ENCODE measurements at places on chromosomes 12 and 14.

DNA sequence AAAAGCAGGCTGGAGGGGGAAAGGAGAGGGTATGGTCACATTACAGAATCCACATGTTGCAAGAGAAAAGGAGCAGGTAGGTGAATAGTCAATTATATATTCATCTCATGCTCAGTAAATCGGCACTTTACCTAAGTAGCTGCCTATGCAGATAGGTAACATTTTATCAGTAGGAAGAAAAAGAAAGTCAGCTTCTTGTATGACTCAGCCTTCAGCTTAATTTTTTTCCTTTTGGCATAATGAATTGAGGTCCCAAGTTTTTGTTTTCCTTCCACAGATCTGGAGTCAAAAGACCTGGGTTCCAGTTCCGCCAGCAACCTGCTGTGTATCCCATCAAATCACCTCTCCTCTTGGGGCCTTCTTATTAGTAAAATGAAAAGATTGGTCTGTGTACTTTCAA lies 6.0 kb upstream of the ACSM4 start:
- no peak for DNase-seq

- no peak for DNase-seq
Measured at GRCh38 chr14:24392325-24393091, 6.3 kb upstream of the NYNRIN start.

DNA sequence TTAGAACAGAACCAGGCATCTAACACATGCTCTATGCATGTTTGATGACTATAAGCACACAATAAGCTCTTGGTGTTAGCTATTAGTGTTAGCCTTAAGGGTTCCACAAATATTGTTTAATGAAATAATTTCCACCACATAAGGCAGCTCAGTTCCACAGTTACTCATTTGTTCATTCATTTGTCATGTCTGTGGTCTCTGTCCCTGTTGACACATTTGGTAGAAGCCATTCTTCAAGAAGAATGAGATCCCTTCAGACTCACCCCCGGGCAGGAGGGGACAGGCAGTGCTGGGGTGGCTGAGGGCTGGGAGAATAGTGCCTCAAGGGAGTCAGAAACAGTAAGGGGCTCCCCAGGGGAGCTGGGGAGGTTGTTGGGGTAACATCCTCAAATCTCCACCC lies 3.7 kb upstream of the FAIM2 start:
- no peak for DNase-seq

GRCh38 chr12:78375461-78375860 lies 489.1 kb upstream of the SYT1 start:
- no peak for DNase-seq

- no peak for DNase-seq
Measured at GRCh38 chr14:101726954-101727302, 34.6 kb upstream of the PPP2R5C start.

- no peak for DNase-seq
Measured at GRCh38 chr12:116244001-116244400, 33.5 kb downstream of the MED13L start.

DNA sequence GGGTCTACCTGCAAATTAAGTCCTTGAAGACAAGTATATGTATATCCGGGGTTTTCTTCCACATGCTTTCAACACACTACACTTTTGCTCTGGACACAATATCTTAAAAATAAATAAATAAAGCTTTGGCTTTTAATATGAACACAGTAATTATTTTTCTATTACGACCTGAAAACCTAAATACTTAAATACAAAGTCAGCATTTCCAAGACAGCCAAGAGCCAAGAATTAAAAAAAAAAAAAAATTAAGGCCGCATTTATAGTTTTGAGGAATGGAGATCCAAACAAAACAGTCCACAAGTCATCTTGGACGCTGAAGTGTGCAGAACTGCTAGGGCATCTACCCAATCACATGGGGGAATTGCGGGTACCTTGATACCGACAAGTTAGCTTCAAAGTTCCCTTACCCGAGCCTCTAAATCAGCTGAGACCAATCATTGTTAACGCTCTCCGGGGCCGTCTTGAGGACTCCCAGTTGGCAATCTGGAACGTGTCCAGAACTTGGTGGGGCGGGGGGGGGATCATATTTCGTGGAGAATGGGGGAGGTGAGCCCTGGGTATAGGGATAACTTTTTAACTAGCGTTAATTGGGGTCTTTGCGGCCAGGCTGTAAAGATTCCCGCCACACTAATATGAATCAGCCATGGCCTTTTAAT lies 731 bp upstream of the PCNX4 start:
- no peak for DNase-seq

- no peak for DNase-seq
Measured at GRCh38 chr12:30417697-30418231, 277.9 kb downstream of the IPO8 start.

GRCh38 chr12:123967121-123967586 lies 5.5 kb downstream of the CCDC92 start:
- no peak for DNase-seq

DNA sequence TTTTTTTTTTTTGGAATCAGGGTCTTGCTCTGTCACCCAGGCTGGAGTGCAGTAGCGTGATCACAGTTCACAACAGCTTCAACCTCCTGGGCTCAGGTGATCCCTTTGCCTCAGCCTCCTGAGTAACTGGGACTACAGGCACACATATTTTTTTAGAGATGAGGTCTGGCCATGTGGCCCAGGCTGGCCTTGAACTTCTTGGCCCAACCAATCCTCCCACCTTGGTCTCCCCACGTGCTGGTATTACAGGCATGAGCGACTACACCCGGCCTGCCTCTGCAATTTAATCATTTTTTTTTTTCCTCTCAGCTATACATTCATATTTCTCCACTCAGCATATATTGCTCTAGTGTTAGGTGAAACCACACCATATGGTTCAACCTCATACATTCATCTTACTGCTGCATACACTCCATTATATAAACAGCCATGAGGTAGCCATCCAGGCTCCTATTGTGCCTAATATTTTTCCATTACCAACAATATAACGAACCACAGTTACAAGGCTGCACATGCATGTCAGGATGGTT lies 7.1 kb downstream of the STX2 start:
- no peak for DNase-seq

GRCh38 chr12:132143336-132144071 lies 615 bp downstream of the DDX51 start:
- no peak for DNase-seq

DNA sequence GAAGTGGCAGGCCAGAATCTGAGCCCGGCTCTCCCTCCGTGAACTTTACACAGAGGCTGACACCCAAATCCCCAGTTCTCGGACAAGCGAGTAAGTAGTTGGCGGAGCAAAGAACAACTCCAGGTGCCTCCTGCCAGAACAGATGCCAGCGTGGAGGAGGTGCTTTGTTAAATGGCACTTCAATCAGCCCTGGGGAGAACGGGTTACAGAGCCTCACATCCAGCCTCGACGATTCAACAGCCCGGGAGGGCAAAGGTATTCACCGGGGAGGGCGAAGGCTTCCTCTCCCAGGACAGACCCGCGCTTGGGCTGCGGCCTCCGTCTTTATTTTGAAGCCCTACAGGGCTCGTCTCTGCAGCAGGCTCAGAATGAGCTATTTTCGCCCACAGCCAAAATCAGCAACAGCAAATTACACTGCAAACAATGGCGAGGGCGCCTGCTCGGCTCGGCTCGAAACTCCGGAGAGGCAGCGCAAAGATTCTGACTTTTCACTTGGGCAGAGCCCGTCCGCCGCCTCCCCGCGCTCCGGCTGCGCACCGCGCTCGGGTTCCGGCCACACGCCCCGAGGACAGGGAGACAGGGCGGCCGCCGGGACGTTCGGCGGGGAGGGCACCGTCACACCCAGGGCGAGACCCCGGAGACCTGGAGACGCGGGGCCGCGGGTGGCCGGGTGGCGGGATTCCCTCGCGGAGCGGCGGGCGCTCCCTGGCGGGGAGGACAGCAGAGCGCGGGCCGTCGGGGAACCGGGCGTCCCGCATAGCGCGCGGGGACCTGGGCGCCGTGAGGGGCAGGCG lies 811 bp downstream of the TMCC3 start:
- DNase-seq = peak; percentile 58

DNA sequence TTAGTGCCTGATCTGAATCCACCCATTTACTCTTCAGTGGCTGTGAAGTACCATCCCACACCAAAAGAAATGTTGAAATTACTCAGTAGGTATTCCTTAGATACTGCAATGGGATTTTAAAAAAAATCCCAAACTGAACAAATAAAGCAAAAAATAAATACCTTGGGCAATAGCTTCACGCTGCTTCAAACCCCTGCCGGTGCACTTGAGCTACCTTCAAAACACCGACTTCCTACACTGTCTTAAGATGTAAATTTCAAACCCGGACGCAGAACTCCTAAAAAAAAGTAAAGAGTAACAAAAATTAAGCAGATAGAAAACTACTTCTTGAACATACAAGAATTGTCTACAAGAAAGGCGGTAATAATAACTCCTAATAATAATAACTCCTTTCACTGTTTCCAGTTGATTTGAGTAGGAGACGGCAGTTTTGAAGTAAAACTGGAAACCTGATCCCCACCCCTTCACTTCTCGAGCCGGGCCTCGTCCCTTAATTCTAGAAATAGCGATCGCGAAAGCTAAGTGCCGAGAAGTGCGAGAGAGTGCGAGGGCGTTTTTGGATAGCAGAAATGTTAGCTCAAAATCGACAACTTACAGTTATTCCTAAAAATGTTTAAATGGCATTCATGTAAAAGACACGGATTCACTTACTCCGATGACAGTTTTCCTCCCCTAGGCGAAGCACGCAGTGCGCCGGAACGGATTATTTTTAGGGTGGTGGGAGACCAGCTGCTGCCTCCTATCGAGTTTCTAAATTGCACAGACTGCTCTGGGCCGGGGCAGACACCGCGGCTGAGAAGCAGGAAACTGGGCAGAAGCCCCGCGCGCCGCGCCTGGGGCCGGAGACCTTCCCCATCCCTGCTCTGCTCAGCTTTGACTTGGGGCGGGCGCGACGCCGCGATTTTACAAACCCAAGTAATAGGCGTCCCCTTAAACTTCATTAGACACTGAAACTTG lies at the start of gene ABCC9:
ABCC9 (minus strand) TSS at position 878 of the 957 bp plus-strand sequence. CDS start 4,752 bp downstream, outside the sequence.
- DNase-seq = peak; percentile 63

- DNase-seq = no peak
Measured at GRCh38 chr14:100158566-100159093, 815 bp downstream of the DEGS2 start.

GRCh38 chr12:7351177-7351576 lies 47.3 kb downstream of the ACSM4 start:
- DNase-seq = no peak

DNA sequence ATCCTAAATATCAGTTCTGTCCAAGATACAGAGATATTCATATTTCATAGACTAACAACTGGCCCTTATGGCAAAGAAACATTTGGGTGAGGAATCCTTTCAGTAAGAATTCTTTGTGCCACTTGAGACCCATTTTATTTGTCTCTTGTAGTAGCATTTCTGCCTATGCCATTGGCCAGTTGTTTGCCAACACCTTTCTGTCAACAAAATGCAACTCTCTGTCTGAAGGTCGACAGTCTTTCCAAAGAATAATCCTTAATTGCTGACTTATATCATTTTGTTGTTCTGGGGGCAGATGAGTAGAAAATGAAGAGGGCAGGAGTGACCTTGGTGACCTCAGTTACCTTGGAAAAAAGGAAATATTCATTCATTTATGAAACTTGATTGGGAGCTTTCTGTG lies 10.9 kb downstream of the IFT43 start:
- no peak for DNase-seq

DNA sequence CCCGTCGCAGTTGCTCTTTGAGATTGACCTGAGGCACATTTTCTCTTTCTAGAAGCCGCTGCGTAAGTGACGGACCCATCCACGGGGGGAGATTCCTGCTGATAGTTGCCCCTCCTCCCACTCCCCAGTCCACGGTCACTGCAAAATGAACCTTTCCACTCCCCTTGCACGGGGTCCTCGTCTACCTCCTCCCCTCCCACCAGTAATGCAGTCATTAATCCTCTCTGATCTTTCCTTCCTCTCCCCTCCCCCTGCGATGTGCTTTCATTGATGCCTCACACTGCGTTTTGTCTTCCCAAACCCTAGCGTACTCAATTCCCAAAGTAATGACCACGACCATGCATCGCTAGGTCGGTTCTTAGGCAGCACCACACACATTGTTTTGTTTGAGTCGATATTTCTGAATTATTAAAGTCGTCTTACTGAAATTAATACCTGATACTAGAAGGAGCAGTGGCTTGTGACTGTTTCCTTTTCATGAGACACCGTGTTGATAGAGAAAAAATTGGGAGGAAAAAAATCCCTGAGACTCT lies 857 bp downstream of the ETNK1 start:
- DNase-seq = peak; percentile 37

GRCh38 chr14:105260959-105261358 lies 12.6 kb downstream of the BTBD6 start:
- no peak for DNase-seq

DNA sequence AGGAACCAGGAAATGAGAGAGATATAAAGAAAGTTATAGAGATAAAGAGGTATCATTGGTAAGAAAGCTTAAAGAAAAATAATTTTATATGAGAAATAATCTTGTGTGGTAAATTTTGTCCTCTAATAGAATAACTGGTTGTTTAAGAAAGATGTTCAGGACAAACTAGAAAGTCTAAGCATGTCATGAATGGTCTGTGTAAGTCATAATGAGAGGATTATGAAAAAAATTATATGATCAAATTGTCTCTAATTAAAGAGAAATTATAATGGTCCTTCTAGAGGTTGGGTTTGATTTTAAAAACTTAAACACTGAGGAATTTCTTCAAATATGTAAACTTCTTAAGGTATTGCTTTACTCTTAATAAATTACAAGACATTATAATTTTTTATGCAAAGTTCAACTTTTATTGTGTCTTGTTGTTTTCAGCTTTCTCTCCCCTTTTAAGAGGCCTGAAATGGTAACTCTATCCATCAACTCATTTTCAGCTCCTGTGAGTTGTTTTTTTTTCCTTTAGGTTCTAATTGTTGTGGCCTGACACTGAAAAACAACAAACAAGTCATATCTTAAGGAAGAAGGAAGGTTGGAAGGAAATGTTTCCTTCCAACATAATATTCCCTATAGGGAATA lies 88.2 kb upstream of the CNOT2 start:
- no peak for DNase-seq

DNA sequence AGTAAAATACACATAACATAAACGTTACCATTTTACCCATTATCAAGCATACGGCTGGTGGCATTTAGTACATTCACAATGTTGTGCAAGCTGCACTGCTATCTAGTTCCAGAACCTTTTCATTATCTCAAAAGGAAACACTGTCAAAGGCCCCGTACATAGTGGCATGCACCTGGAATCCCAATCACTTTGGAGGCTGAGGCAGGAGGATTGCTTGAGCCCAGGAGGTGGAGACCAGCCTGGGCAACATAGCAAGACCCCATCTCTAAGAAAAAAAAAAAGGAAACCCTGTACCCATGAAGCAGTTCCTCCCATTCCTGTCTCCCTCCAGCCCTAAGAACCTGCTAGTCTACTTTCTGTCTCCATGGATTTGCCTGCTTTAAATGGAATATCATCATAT lies 7.4 kb upstream of the HVCN1 start:
- no peak for DNase-seq

DNA sequence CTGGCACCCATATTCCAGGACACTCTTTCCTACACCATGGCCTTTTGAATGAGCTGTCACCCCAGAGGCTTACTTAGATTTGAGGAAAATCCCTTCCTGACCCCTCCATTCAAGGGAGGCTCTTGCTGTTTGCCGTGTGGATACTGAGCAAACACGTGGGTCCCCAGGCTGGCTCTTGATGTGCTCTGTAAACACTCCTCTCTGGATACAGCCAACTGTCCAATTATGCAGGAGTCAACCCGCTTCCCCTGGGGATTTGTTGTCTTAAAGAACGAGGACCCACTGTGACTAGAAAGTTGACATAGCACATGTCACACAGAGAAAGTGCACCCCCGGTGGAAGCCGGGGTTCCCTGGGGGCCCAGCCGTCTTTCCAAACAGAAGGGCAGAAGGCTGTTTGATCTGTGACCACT lies 75.8 kb upstream of the CEP83 start:
- no peak for DNase-seq
